ENCODE measurements at places on chromosomes 2 and 18. TPM values are rescaled to one million over a fixed set of nuclear protein-coding genes. Genes with fewer than 3 reads are reported as not detected.

Gene TUBA3D
- 6.8 TPM for total RNA-seq

Gene ZSWIM2
- not detected for total RNA-seq

Gene LDAH
- 19.9 TPM for total RNA-seq

Gene ZAP70
- not detected for total RNA-seq

Gene SLC14A1
- not detected for total RNA-seq

Gene NBAS
- 16.9 TPM for total RNA-seq

Gene TTR
- not detected for total RNA-seq

Gene C2orf66
- not detected for total RNA-seq

Gene ARHGAP25
- 0.29 TPM for total RNA-seq

Gene PARD6G
- 1.8 TPM for total RNA-seq

Gene TEKT4
- total RNA-seq = not detected

Gene NEURL3
- 0.51 TPM for total RNA-seq

Gene LOXL3
- 0.35 TPM for total RNA-seq

Gene TXNDC2
- total RNA-seq = 0.17 TPM

Gene PLCD4
- 0.14 TPM for total RNA-seq

Gene DLGAP1
- not detected for total RNA-seq

Gene ITGB6
- 1.2 TPM for total RNA-seq

Gene AAK1
- 22.1 TPM for total RNA-seq

Gene RAMP1
- total RNA-seq = not detected

Gene NT5C1B
- not detected for total RNA-seq

Gene NEUROD1
- total RNA-seq = not detected

Gene GDF7
- total RNA-seq = 0.15 TPM

Gene HOXD9
- 0.82 TPM for total RNA-seq

Gene TRIM43
- total RNA-seq = 0.07 TPM

Gene FBXO15
- total RNA-seq = 0.61 TPM

Gene ARMC9
- total RNA-seq = 14.4 TPM

Gene HRH4
- total RNA-seq = not detected

Gene YWHAQ
- total RNA-seq = 1,184 TPM

Data from A549 treated with dexamethasone at 1 μM for 4 hours (cell line).